ENCODE measurements at places on chromosomes 2 and 18.

- no peak for DNase-seq
Observed at GRCh38 chr2:27351802-27352598, 4.6 kb downstream of the GTF3C2 start.

- no peak for DNase-seq
Observed at GRCh38 chr18:22254088-22254487, 84.7 kb downstream of the GATA6 start.

GRCh38 chr2:226906163-226906693 is 70.4 kb downstream of the RHBDD1 start:
- no peak for DNase-seq

GRCh38 chr2:25589676-25590205 is 83.6 kb downstream of the DTNB start:
- DNase-seq: no peak

DNA sequence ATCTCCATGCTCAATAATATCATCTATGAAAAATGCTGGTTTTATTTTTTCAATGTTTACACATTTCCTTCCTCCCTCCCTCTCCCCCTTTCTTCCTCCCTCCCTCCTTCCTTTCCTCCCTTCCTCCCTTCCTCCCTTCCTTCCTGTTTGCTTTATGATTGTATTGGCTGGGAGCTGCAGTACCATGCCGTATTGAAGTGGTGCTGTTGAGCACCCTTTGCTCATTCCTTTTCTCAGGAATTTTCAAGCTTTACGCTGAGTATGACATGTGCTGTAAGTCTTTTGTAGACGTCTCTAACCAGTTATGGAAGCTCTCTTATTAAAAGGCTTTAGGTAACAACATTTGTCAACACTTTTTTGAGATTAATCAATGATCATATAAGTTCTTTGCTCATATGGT is 100.4 kb downstream of the SNTG2 start:
- DNase-seq: no peak

All from stimulated activated CD4-positive, alpha-beta T cell treated with anti-CD3 and anti-CD28 coated beads, Interleukin-15, amount 100 ng/mL, for 1 hour (primary cell).